Left colon (tissue), 2 donors: ENCODE measurements at places on chromosomes 7 and 10. TPM values are rescaled to one million over a fixed set of nuclear protein-coding genes. Genes with fewer than 3 reads are reported as not detected.

DNA sequence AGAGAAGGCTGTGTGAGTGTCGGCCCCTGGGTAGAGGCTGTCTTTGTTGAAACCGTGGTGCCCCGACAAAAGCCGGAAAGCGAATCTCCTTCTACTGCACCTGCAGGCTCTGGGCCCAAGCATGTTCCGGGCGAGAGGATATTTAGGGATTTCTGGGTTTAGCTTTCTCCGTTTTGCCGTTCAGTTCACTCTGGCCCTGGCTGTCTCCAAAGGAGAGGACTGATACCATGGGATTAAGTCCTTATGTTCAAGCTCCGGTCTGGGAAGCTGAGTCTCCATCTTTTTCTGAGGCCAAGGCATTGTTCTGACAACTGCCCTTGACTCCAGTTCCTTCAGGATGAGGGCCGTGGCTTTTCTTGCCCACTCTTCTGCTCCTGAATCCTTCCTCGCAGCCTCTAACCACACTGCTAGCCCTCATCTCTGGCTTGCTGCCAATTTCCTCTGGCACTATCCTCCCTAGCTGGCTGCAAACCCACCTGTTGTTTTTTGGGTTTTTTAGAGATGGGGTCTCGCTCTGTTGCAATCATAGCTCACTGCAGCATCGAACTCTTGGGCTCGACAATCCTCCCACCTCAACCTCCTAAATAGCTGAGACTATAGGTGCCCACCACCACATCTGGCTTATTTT, 206.8 kb downstream of the SKIDA1 start:
- DNase-seq = no peak

Gene PIP
- not detected for total RNA-seq

Gene PNLIPRP1
- 0.50 TPM for total RNA-seq

DNA sequence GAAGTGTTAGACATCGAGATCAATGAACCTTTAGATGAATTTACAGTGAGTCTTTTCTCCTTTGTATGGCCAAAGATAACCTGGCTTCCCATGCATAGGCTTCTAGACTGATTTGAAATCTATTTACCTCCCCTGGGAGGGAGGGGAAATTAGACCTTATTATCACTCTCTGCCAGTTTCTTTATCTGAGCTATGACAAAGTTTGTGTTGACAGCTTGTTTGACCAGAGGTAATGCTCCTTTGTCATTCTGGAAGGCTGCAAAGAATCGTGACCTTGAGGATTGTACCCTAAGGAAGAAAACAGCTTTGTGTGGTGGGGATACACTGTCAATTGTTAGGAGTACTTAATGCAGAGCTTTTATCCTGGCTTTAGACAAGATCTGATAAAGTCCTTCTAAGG, 36.4 kb downstream of the RBM33 start:
- DNase-seq = no peak

Gene PNLIP
- not detected for total RNA-seq

- no peak for DNase-seq
Measured at GRCh38 chr10:100103581-100103980, 21.9 kb upstream of the CPN1 start.

DNA sequence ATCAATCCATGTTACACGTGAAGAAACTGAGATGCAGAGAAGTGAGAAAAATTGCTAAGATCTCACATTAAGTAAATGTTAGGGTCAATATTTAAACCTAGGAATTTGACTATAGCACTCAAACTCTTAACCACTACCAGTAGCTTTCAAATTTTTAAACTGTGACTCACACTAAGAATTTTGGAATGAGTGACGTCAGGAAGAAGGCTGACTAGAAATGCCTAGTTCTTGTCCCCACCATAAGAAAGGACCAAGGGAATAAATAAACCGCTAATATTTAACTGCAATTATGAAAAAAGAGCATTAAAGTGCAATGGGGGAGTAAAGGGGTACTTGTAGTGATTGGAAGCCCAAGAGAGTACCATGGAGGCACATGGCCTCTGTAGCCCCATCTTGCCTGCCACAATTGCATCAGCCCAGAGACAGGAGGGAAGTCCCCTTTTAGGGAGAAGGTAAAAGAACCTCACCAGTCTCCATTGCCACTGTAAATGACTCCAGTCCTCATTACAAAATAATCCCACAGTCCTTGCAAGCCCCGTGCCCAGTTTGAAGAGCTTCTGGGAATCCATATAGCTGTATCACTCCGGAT, 3.5 kb upstream of the AKR1B1 start:
- DNase-seq = no peak

Gene ANLN
- 3.9 TPM for total RNA-seq

Gene SDK1
- 3.4 TPM for total RNA-seq

DNA sequence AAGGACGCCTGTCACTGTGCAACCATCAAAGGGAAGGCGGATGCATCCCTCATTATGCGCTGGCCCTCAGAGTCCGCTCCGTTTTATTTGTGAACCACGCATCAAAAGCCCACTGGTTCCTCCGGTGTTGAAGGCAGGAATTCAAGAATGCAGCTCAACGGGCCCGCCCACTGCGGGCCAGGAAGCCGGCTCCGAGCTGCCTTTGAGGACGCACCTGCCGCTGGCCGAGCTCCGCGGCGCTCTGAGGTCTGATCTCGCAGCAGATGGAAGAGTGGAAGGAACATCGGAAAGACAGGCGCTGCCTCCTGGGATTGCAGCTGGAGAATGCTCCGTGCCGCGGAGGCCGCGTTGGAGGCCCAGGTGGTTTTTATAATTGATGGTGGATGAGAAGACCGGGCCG, 56.9 kb upstream of the ADGRA1 start:
- no peak for DNase-seq

Gene RBP4
- 10.1 TPM for total RNA-seq
